ENCODE measurements at places on chromosomes 1 and 21.

DNA sequence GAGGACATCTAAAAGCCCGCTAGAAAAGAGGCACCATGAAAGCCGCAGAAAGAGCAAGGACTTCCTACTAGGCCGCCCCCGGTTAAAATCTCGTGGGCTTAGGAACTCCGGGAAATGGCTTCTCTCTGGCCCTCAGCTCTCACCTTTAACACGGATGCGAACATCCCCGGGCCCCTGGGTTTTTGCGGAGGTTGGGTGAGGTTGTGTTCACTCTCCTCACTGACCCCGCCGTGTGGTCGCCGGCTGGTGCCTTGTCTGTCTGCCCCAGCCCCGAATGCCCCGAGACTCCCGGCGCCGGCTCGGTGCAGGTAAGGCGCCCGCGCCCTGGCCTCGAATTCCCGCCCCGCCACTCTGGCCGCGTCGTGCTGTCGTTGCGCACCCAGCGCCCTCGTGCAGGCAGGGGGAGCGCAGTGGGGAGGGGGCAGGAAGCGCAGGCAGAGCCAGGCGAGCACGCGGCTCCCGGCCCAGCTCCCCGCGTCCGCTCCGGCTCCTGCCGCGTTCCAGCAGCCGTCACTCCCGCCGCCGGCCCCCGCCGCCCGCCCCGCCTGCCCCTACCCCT, at the start of gene SHISAL2A:
TSS of gene SHISAL2A (plus strand) at position 437 of the 559 bp plus-strand sequence. CDS start 326 bp downstream, outside the sequence.
- no peak for DNase-seq

DNA sequence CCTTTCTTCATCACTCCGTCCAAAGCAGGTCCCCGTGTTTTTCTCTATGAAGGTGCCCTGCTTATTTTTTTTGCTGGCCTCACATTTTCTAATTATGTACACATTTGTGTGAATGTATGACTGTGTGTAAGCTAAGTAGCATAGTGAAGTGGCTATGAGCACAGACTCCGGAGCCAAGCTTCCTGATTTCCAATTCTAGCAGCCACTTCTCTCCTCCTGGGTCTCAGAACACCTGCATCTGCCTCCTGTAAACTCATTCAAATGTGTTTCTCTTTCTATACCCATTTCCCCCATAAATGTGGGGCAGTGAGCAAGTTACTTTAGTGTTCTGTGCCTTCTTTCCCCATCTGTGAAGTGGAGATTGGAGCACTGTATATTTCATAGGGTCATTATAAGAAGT, 2.1 kb downstream of the SLAMF6 start:
- no peak for DNase-seq

DNA sequence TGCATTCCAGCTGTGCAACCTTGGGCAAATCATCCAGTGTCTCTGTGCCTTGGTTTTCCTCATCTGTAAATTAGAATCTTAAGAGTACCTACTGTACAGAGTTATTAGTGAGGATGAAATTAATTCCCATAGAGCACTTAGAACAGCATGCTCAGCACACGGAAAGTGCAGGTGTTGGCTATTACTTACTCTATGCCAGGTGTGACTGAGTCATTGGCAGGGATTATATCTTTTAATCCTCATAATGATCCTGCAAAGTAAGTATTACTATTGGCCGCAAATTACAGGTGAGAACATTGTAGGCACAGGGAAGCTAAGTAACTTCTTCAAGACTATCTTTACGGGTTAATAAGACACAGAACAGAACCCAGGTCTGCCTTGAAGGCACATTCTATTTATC, 6.3 kb upstream of the UBE2U start:
- DNase-seq = no peak

GRCh38 chr21:44483288-44484237, 28.3 kb downstream of the LRRC3 start:
- DNase-seq = no peak

GRCh38 chr1:35622510-35623178, 18.7 kb downstream of the PSMB2 start:
- DNase-seq = no peak

GRCh38 chr1:205629751-205630150, 2.1 kb downstream of the ELK4 start:
- DNase-seq = no peak

DNA sequence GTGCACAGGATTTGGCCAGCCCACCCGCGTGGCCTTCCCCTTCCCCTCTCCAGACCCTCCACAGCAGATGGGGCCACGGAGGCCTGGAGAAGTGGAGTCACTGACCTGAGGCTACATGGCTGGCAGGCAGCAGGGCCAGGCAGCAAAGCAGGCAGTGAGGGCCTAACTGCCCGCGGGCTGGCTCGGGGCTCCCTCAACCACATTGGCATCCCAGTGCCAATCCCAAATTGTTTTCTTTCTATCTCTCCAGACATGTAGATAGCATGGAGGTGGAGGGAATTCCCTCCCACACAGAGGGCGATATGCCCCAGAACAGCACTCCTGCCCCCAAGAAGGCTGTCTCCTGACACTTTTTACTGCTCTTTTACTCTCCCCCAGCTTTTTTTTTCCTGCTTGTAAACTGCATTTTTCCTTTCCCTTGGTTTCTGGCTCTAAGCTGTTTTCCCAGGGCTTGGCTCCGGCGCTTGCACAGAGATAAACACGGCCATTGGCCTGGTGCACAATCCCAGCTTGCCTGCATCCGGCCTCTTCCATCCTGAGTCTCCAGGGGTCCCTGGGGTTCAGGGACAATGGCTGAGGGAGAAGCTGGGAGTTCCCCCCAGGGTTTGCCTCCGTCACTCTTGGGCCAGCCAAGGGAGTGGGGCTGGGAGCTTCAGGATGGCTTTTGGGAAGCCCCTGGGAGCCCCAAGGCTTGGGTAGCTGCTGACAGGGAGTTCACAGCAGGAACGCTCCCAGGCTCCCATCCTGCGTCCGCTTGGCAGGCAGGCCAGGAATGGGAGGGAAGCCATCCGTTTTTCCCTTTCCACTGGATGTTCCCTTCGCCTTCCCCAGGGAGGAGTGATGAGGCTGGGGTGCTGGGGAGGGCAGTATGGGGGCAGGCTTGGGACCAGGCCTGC, 7.0 kb downstream of the EPHX1 start:
- DNase-seq = no peak

GRCh38 chr1:233261206-233261605, 34.3 kb downstream of the PCNX2 start:
- no peak for DNase-seq

DNA sequence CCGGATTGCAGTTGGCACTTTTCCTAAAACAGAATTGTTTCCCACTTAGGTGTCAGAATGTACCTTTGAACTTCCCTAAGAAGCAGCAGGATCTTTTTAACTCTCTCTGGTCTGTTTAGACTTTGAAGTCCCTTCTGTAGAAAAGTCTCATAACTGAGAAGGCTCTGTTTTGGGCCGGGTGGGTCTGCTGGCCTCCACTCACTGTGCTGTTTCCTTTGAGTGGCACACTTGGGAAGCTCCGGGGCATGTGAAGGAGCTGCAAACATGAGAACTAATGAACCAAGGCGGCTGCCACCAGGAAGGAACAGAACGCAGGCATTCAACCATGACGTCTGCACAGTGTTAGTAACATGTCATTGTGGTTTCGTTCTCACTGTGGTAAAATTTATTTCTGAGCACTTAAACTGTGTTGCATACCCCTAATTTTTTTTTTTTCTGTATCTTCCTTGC, 19.5 kb upstream of the NCMAP start:
- no peak for DNase-seq

DNA sequence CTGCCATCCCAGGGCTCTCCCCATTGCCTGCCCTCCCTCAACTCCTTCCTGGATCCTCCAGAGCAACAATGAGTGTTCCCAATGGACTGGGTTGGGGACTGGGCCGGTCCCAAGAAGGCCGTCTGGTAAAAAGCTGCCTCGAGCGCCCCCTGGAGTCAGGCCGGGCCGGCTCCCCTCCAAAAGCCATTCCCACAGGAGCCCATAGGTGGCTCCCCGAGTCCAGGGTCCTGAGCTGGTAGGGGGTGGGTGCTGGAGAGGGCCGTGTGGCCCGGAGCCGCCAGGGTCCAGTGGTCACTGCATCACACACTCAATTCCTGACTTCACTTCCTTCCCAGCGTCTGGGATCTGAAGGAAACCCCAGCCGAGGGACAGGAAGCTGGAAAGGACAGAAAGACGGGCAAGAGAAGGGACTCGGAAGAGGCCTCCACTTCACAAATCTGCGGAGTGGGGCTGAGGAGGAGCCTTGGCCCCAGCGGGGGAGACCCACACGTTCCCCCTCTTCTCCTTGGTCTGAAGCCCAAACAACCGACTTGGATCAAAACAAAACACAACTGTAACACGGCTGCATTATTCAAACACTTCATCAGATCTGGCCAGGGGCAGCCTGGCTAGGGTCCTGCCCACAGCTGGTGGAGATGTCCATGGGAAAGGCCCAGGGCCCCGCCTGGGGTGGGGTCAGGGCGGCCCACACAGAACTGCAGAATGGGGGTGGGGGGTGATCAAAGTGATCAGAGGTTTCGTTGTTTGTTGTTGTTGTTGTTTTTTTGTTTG, 10.9 kb upstream of the ALDH4A1 start:
- no peak for DNase-seq

- no peak for DNase-seq
These were observed 20.9 kb upstream of the LRRC8B start for GRCh38 chr1:89503690-89504089.

GRCh38 chr1:65020774-65021173, 54.4 kb upstream of the JAK1 start:
- DNase-seq = no peak

DNA sequence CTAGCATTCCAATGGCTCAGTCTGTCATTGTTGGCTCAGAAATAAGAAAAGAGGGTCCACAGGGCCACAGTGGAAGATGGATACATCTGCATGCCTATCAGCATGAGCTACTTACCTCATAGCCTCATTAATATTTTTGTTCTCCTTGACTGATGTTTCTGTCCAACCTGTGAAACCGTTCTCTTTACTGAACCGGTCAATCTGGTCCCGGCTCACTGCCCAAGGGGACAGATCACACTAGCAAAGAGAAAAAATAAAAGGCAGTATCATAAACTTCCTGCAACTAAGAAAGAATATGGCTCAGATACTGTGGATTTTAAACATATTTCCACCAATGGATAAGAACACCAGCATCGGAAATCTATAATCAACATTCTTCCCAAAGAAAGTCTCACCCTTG, 4.7 kb downstream of the RAB29 start:
- no peak for DNase-seq

DNA sequence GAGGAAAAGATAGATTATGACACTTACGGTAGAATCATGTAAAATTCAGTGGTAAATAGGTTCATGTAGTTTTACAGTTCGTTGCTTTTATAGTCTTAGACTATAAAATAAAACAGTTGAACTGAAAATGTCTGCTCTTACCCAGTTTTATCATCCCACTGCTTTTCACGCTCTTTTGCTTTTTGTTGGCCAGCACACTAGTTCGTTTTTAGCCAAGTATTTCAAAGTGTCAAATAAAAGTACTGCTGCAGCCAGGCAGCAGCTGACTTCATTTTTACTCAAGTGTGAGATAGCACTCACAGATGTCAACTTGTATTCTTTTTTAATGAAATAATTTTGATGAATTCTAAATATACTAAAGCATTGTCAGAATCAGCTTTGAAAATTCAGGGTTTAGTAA, 18.5 kb upstream of the BTG3 start:
- no peak for DNase-seq

- no peak for DNase-seq
These were observed 250.1 kb downstream of the KCNH1 start for GRCh38 chr1:210883821-210884220.

DNA sequence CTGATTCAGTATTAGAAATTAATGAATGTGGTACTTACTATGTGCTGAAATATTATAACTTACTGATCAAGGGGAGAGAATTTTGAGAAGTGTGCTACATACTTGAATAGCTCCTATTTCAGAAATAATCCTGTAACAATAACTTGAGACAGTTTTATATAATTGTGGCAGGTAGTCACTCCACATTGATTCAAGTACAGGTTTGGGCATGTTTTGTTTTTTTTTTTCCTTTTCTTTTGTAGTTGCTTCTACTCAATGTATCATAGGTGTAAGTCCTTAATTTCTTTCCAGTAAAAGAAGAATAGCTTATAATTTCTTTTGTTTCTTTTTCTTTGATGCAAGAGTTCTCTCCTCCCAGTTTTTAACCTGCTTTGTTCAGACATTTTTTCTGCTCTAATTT, 86.1 kb upstream of the ADGRL2 start:
- DNase-seq = no peak

GRCh38 chr1:109655615-109656519, at the start of gene GSTM4:
GSTM4 (plus strand) TSS chr1:109656099; CDS start chr1:109656390, 291 bp downstream.
- no peak for DNase-seq

Data from cortex of kidney (tissue), 1 donor.